ENCODE measurements at places on chromosomes 11 and 22.

DNA sequence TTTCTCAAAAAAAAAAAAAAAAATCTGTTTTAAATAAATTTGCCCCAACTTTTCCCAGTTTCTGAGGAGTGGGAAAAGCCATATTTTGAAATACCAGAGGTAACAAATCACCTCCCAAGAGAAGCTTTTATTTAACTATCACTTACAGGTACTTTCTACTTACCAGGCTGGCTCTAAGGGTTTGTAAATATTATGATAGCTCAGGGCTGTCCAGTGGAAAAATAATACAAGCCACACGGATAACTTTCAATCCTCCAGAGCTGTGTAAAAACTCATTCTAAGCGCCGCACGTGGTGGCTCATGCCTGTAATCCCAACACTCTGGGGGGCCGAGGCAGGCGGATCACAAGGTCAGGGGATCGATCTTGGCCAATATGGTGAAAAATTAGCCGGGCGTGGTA is 5.6 kb upstream of the SEC14L4 start:
- DNase-seq = no peak

- no peak for DNase-seq
These were observed 106.7 kb upstream of the CADM1 start for GRCh38 chr11:115610908-115611307.

- DNase-seq = no peak
These were observed 64.1 kb downstream of the CLPB start for GRCh38 chr11:72370201-72370600.

- DNase-seq = no peak
These were observed 12.3 kb downstream of the EHD1 start for GRCh38 chr11:64866173-64866491.

- no peak for DNase-seq
These were observed 150.1 kb upstream of the LRRC4C start for GRCh38 chr11:41609511-41609910.

GRCh38 chr11:2317354-2318050 is 15.7 kb downstream of the TSPAN32 start:
- DNase-seq = no peak

DNA sequence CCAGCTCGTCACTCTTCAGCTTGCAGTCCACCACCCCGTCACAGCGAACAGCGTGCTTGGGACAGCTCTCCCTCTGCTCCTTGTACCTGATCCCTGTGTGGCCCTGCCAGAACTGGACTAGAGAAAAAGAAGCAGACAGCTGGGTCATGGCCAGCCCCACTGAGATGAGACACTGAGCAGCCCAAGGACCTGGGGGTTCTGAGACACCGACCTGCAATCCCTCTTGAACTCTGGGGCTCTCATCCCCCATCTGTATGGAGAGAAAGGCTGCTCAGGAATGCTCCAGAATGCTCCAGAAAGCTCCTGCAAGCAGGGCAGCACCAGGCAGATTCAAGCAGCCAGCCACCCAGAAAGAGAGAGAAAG is 14.8 kb downstream of the TMPRSS13 start:
- DNase-seq = no peak

GRCh38 chr11:92556431-92556830 is 331.8 kb downstream of the FAT3 start:
- no peak for DNase-seq

DNA sequence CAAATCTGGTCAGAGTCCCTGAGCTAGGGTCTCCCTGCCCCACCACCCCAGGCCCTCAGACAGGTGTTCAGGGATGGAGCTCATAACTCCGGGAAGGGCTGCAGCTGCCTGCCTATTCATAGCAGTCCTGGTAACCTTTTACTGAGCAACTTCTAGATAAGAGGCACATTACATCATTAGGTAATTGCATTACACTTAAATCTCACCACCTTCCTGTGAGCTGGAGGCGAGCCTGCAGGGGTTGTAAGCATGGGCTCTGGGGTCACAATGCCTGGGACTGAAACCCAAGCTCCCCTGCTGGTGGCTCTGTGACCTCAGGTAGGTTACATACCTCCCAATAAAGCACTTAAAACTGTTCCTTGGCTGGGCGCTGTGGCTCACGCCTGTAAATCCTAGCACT is 22.5 kb downstream of the TP53I11 start:
- DNase-seq = no peak

DNA sequence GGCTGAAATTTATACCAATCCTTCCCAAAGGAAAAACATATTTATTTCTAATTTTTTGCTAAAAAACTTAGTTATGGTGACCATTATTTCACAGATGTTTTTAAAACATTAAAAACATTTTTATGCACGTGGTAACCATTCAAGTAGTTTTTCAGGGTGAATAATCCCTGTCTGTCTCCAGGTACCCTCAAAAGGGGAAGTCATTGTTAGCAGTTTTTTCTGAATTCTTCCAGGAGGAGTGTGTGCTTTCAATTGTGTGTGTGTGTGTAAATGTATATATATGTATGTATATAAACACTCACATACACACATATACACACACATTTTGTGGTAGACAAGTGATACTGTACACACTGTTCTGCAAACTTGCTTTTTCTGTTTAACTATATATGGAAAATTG is 43.9 kb downstream of the MIAT start:
- no peak for DNase-seq

DNA sequence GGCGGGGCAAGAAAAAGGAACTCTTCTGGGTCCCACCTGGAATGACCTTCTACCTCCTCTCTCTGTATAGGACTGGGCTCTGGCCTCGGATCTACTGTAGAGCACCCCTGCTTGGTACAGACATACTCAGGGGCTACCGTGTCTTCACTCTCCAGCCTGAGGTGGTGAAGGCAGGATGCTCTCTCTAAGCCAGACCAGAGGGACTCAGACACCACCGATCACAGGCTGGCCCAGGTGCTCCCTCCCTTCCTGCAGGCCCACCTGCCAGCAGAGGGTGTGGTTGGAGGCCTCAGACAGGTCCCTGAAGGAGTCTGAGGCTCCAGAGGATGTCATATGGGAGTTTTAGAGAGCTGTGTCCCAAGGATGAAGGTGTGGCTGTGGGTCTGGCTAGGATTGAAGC is 4.1 kb downstream of the NHERF4 start:
- DNase-seq = no peak

DNA sequence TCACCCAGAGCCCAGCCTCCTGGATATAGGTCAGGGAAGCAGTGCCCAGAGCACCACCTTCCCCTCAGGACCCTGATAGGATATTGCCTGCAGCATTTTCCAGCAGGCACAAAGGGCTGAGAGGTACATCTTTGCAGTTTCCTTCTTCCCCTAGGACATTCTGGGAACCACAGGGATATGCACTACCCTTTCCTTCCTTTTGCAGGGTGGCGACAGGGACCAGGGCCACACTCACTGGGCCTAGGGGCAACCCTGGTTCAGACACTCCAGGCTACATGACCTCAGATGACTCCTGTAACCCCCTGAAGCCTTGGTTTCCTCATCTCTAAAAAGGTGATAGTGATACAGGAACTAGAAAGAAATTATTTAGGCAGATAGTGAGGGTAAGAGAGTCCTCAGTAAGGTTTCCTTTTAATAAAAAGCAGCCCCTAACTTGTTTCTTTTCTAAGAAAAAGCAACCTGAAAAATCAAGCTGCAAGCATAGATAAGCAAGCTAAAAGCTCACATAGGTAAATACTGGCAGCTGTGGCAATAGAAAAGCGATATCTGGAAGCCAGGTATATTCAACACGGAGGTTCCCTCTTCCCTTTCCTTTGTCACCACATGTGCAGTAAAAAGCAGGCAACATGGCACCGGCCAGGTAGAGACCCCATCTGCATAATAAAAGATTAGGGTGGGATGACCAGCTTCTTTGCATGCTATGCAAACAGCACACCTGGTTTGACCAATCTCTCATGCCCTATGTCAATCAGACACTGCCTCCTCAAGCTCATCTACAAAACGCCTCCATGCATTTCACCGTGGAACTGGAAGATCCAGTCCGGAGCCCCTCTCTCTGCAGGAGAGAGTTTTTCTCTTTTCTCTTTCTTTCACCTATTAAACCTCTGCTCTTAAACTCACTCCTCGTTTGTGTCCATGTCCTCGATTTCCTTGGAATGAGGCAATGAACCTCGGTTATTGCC is 13.2 kb upstream of the MRGPRX2 start:
- no peak for DNase-seq

- no peak for DNase-seq
These were observed 57.0 kb downstream of the CERK start for GRCh38 chr22:46681010-46681409.

DNA sequence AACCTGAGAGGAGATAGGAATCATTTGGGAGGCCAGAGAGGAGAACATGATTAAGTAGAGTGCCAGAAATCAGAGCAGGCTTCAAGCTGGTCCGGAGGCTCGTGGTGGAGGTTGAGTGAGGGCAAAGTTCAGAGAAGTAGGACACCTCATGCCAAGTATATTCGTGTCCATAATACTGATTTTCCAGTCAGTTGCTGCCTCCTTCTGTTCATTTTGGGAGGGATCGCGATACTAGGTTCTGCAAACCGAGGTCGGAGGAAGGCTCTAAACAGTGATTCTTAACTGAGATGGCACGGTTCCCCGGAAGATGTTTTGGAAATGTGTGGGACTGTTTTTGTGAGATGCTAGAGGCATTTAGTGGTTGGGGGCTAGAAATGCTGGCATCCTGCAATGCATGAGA is 13.6 kb upstream of the CD3E start:
- DNase-seq = no peak

DNA sequence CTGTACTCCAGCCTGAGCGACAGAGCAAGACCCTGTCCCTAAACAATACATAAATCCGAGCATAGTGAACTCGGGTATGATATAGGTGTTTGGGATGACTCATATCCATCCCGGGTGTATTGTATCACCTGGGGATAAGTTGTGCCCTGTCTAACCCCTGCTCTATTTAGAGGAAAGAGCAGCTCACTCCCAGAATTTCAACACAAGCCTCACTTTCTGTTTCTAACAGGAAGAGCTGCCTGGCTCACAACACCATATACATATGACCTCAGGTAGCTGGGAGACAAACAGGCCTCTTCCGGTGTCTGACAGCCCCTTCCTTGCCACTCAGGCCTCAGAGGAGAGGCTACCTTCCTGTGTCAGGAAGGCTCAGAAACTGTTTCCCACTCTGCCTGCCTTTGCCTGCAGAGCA is 9.9 kb upstream of the MICALL1 start:
- no peak for DNase-seq

DNA sequence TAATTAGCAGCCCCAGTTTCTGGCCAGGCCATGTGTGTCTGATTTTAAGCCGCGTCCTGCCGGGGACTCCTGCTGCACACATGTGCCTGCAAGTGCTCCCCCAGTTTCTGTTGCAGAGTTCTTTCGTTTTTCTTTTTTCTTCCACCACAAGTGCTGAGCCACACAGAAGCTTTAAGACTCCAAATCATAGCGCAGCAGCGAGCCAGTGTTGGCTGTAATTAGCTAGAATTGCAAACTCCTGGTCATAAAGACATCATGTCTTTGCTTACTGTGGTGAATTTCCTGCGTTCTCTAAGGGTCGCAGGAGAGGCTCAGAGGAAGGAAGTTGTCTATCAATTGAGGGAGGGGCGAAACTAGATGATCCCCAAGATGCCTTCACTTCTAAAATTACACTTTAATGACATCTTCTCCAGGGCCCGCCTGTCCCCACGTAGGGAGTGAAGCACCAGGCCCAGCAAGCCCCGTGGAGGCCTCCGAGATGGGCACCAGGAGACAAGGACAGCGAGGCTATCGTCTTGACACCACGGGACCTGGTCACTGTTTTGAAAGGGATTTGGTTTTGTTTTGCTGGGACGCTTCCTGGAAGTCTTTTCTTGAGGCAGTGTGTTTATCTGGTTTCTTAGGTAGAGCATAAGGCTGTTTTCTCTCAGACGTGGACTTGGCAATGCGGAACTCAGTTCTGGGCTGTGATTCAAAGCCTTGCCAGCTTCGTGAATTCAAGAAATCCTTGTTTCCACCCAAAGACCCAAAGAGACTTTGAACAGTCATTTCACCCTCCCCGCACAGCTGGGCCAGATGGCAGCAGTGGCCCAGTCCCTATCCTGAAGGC is 71.8 kb downstream of the UBASH3B start:
- no peak for DNase-seq

DNA sequence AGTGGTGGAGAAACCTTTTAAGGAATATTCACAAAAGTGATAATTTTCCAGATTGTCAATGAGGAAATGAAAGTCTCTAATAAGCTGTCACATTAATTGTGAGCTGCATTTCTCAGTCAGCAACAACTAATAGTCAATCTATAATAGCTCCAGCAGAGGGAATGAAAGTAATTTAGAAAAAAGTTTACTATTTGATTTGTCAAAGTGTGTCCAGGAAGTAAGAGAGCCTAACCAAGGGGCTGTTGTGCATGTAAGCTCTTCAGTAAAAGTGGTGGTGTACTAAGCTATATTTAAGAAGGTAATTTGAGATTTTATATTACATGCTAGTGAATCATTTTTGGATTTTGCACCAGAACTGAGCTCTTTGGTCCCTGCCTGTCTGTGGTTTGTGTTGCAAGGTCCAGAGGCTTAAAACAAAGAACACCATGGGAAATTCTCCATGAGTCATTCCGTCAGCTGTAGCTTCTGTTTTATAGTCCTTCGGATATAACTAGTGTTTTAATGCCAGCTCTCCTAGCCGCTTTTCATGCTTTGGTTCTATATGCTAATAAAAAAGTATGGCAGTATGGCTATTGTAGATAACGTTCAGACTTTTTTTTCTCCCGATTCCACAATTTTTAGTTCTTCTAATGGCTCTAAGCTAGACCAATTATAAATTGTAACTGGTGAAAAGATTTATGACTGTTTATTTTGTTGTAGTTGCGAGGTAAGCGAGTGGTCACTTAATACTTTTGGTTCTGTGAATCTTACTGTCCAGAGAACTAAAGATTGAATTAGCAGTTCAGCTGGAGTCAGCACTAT is 64.6 kb downstream of the ARHGEF12 start:
- DNase-seq = peak; percentile 32

- DNase-seq = no peak
These were observed 1.3 kb downstream of the UNC93B1 start for GRCh38 chr11:68002575-68002937.

DNA sequence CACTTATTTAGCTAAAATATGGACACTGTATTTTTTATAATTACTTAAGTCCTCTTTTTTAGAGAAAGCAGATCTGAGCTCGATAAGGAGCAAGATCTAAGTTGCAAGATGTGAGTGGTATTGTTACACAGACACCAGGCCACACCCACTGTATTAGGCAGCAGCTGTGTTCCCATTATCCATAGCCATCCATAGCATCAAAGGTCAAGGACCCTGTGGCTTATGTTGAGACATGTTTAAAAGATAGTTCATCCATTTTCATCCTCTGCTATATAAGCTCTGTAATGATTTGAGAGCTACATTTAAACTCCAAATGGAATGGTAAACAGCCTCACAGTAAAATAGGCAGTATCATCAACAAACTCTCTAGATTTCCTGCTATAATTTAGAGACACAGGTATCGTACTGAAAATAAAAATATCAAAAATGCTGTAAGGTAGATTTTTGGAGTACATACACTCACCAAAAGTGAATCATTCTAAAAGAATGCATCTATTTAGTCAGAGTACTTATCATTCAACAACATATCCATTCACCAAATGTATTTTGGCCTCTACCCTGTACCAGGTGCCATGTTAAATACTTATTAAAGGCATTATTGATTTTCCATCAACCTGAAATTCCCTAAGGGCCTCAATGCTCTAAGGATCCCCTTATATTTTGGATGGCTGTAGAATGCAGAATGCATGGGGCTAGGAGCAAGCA is 574.0 kb downstream of the LRRC4C start:
- DNase-seq = no peak

- peak; percentile 10 for DNase-seq
These were observed 62.4 kb downstream of the CRYBB2 start for GRCh38 chr22:25281675-25282345.

Data from right kidney (tissue), 9 donors.